NT2/D1 (cell line): ENCODE measurements at places on chromosomes 1 and 21.

DNA sequence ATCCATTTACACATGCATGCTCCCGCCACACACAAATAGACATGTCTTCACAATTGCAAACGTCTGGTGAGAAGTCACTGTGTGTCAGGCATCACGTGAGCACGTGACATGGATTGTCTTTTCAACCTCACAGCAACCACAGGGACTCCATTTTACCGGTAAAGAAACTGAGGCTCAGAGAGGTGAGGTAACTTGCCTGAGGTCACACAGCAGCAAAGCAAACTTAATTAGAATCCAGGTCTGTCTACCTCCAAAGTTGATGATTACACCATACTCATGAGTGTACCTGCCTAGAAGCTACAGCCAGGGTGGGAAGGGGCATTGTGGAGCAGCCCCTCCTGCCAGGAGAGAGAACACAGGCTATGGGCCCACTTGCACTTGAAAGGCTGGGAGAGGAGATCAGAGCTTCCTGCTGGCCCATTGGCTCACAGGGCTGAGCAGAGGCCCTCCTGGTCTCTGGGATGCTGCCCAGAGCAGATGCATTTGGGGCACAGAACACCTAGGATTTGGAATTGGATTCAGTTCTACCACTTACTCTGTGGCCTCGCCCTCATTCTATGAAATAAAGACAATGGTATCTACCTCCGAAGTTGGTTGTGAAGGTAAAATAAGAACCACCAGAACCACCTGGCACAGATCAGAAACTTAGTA lies 44.4 kb upstream of the SELENON start:
- no peak for DNase-seq

DNA sequence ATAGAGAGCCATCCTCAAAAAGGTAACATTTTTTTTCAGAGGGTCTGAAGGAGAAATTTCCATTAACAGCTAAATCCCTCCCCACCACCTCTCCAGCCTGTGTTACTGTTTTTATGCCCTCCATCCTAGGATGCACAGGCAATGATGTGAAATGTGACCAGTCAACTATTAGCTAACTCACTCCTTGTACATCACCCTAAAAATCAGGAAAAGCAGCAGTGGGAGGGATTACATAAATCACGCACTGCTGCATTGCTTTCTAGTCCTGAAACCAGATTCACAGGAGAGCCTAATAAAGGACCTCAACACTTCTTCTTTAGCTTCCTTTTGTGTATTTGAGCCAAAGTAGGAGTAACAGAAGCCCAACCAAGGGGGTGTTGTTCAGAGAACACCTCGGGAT lies 66.3 kb downstream of the LMO4 start:
- DNase-seq = no peak

DNA sequence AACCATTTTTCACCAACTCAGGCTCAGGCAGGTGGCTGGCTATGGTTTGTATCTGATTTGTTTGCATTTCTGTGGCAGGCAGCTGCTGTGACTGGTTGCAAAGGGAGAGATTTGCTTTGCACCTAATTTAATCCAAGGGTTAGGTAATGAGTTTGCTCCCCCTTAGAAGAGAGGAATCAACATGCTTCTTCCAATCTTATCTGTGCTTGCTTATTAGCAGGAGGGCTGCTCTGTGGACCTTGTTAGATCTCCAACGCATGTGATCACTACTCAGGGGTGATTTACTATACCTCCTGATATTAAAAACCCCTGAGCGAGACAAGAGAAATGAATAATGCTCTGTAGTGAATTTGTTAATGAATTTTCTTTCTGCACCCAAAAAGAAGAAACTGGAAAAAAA lies 20.5 kb downstream of the OLFML3 start:
- no peak for DNase-seq

- DNase-seq = no peak
Observed at GRCh38 chr1:210944252-210944651, 189.7 kb downstream of the KCNH1 start.

DNA sequence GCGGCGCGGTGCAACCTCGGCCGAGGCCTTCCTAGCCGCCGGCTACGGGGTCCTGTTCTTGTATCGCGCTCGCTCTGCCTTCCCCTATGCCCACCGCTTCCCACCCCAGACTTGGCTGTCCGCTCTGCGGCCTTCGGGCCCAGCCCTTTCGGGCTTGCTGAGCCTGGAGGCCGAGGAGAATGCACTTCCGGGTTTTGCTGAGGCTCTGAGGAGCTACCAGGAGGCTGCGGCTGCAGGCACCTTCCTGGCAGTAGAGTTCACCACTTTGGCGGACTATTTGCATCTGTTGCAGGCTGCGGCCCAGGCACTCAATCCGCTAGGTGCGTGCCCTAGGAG lies 379 bp downstream of the PPCS start:
- peak; percentile 56 for DNase-seq
